NCI-H510A treated with DMSO at 0.1 percent for 48 hours (cell line): ENCODE measurements at places on chromosomes 5 and 9.

GRCh38 chr5:130198927-130199326, 294.7 kb downstream of the CHSY3 start:
- DNase-seq: no peak

GRCh38 chr5:89097103-89097502, 214.1 kb upstream of the MEF2C start:
- no peak for DNase-seq

DNA sequence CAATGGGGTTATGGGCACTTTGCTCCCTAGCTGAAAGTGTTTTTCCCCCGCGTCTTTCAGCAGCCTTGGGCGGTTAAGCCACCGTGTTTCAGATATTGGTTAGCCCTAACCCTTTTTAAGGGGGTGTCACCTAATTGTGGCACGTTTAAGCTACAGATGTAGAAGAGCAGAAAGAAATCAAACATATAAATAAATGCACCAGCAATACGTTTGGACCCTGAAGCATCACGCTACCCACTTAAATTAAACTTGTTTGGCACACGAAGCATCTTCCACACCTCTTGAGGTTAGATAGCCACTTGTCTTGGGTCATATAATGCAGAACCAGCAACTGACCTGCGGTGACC, 768 bp downstream of the YTHDC2 start:
- DNase-seq: no peak

- no peak for DNase-seq
These were observed 439.1 kb upstream of the KIF2A start for GRCh38 chr5:61866930-61867329.

- DNase-seq: peak; percentile 63
These were observed 789.3 kb downstream of the SEMA5A start for GRCh38 chr5:8756498-8757084.

DNA sequence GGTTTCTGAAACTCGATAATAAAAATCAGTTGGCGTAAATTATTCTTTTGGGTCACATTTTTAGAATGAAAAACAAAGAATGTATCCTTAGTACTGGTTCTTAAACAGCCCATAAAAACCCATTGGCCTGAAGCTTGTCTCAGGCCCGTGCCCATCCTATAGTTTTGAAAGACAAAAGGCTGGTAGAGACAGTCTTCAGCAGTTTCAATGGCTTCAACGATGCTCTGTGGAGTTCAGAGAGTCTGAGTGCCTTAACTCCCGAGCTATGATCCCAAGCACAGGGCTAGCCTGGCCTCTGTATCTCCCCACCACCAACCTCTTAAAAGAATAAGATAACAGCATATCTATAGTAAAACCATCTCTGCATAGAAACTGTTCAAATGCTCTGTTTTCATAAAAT, 595.0 kb downstream of the CDH12 start:
- no peak for DNase-seq

DNA sequence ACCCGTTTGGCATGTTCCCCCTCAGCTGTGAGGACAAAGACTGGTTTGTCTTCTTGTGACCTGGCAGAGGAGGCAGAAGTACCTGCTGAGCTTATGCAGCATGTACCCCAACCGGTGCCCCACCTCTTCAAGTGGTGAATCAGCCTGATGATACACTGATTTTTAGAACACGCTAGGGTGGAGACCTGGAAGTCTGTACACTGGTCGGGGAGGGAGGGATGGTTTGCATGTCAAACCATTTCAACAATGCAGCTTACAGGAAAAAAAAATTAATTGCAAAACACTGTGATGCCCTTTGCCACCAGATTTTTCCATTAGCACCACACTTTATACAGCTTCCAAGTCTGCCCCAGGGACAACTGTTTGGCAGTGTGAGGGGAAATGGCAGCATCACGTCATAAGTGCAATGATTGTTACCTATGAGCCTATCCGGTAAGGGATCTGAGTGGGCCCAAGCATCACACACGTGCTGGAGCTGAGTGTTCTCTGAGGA, 155.1 kb upstream of the DMRT1 start:
- no peak for DNase-seq

DNA sequence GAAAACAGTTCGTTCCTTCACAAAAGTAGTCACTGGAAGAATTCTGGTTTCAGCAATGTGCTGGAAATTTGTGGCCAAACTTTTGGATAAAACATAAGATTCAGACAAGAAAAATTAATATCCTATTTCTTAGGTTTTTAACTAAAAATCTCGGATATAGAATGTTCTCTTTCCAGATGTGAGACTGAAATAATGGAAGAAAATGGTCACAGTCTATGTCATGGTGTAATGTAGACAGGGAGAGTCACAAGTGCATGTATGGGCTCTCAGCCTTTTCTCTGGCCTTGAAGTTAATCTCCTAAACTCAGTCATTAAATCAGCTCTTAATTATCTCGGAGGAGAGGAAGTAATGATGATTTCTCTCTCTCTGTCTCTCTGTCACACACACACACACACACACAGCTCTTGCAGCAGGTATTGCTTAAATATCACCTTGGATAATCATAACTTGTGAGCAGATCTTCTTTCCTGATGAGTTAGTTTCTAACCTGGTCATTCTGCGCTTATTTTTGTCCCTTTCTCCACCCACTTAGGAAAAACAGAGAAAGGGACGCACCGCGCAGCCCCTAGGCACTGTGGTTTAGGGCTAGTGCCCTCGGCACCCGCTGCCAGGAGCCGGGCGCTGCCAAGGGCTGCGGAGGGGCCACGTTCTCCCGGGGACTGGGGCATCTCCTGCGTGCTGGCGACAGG, 672 bp upstream of the ITGA2 start:
- DNase-seq: no peak

- no peak for DNase-seq
These were observed 701.7 kb downstream of the CETN3 start for GRCh38 chr5:89707891-89708290.

GRCh38 chr5:97624886-97625285, 441.8 kb upstream of the RIOK2 start:
- no peak for DNase-seq
